ENCODE measurements at places on chromosomes 2 and 18.

- no peak for DNase-seq
Measured at GRCh38 chr2:193869564-193869963, 1674.8 kb upstream of the TMEFF2 start.

- no peak for DNase-seq
Measured at GRCh38 chr18:53490019-53490418, 734.5 kb downstream of the MBD2 start.

DNA sequence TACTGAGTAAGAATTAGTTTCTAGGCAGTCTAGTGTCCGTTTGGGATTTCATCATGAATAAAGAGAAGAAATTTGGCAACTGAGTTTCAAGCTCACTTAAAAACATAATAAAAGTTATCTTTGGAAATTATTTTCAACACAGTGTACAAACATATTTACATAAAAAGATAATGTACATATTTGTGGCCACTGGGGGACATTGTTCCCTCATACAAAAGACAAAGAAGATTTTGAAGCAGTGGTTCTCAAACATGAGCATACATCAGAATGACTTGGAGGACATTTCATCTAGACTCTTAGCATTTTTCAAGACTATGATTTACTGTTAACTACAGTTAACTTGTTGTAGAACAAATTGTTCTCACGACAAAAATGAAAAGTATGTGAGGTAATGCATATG, 15.7 kb upstream of the TTC21B start:
- DNase-seq = peak; percentile 54

DNA sequence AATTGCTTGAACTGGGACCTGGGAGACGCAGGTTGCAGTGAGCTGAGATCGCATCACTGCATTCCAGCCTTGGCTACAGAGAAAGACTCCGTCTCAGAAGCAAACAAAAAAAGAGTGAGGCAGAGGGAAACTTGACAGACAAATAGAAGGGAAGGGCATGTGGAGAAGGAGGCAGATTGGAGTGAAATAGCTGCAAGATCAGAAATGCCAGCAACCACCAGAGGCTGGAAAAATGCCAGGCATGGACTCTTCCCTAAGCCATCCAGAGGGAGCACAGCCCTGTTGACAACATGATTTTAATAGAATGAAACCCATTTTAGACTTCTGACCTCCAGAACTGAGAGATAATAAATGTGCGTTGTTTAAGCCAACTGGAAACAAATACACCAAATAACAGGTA, 447.2 kb upstream of the SPHKAP start:
- no peak for DNase-seq

GRCh38 chr2:199462956-199463692, 5.4 kb upstream of the SATB2 start:
- no peak for DNase-seq

- DNase-seq = no peak
Measured at GRCh38 chr2:30254685-30255001, 23.3 kb downstream of the LBH start.

- DNase-seq = no peak
Measured at GRCh38 chr2:134174711-134175110, 79.2 kb upstream of the MGAT5 start.

DNA sequence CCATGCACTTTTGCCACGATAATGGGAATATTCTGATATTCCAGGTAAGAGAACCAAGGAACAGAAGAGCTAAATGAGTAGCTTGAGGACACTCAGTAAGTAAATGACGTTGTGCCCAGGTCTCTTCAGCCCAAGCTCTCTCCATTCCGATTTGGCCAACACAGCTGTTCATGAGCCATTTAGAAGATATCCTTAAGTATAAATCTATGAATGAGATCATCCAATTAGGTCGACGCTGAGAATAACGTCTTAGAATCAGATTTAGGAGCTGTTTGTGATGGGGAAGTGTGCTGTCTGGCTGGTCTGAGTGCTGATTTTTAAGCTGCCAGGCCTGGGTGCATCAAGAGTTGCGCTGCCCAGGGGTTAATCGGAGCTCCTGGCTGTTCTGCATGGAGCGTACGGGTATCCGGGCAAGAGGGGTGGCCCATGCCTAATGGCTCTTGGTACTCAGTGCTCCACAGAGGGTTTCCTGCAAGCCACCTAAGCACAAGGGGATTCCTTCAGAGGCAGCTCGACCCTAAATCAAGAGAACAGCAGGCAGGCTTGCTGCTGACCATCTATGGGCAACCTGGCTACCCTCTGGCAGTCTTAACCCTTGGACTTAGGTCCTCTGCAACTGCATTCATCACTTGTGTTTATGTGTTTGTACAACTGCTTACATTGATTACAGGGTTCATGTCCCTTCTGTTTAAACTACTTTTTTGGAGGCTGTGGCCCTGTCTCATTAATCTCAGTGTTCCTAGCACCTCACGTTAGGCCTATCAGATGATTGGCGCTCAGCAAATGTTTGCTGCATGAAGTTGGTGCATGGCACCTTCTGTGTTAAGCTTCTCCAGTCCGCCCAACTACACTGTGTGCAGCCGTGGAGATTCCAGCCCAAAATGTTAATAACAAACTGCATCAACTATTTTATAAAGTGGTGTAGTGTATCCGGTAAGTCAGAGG, 31.9 kb downstream of the SOX11 start:
- no peak for DNase-seq

DNA sequence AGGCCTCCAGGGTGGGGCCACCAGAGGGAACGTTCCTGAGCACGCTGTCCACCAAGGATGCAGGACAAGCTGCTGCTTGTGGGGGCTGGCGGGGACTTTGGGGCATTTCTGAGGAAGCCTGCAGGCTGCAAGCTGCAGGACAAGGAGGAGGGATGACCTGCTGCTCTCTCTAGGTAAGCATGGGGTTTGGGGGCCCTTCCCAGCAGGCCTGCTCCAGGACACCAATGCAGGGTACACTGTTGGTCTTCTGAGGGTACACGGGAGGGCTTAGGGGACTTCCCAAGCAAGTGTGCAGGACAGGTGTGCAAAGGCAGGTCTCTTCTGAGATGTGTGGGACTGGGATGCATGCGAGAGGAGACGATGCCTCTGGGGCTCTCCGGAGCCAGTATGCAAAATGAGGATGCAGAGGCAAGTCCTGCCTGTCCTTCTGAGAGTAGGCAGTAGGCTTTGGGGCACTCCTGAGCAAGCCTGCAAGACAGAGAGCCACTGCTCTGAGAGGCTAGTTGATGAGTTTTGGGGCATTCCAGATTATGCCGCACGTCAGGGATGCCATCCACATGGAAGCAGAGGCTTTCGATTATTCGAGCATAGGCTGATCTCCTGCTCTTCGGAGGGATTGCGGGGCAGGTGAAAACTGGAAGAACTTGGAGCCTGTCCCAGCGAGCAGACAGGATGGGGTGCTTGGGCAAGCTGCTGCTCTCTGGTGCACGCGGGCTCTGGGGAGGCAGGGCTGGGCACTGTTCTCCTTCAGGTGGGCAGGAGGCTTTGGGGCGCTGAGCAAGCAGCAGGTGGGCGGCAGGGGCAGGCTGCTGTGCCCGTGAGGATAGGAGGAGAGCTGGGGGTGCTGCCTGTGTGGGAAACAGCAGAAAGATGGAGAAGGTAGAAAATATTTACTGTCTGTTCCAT, 44.6 kb downstream of the CNGA3 start:
- no peak for DNase-seq

- no peak for DNase-seq
Measured at GRCh38 chr2:101398116-101398821, 11.0 kb upstream of the CREG2 start.

GRCh38 chr2:28201671-28202180, 190.9 kb upstream of the FOSL2 start:
- DNase-seq = no peak

DNA sequence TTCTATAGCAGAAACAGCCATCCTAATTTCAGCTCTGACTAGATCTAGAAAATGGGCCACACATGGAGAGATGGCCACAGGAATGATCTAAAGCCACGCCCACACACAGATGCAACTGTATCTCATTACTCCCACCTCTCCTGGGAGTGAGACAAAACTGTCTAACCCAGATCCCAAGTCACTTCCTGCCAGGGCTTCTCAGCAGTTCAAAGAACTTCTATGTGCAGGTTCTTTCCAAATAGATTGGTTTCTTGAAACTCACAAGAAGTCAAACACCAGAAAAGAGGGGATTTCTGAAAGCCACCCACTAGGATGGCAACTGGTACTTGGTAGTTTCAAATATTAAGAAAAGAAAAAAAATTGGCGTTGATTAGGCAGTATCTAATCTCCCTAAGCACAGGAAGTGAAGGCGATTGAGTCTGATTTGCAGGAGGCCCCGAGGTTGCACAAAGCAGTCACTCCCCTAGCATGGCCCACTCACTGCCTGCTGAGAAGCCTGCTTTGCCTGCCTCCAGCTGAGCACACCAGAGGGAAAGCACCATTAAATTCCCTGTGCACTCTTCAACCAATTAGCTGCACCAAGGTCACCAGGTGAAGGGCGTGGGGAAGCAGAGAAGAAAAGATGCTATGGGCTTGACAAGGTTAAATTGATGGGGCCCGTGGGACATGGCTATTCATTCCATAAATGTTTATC, 51.1 kb downstream of the PAPOLG start:
- DNase-seq = no peak

DNA sequence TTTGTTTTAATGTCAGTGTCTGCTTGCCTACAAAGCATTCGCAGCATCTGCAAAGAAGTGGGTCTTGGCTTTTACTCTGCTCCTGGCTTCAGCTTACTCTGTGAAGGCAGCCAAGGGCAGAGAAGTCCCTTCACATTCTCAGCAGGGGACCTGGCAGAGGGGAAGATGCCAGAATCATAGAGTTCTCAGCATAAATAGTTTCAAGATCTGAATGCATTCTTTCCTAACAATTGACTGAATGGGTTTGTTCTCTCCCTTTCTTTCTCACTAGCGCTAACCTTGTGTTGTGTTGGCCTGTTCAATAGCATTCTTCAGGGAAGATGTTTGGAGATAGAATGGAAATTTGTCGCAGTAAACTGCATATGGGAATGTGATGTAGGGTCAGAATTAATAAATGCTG, 106.9 kb downstream of the FARSB start:
- DNase-seq = no peak

- no peak for DNase-seq
Measured at GRCh38 chr2:135762022-135762421, 20.4 kb downstream of the UBXN4 start.

DNA sequence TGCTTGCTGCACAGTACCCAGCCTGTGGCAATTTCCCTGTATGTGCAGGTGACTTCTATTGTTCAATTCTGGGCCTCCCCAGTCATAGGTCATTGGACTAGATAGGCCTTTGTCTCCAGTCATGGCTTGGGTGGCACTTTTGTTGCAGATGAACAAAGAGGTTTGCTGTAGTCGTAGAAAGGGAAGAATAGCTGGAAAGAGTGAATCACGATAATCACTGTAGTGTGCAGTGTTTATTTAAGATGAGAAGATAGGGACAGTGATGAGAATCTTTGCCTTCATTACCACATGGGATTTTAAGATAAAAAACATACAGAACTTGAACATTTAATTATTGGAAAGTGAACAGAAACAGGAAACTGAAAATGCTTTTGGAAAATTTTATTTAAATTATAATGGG, 156.1 kb upstream of the CYRIA start:
- no peak for DNase-seq

DNA sequence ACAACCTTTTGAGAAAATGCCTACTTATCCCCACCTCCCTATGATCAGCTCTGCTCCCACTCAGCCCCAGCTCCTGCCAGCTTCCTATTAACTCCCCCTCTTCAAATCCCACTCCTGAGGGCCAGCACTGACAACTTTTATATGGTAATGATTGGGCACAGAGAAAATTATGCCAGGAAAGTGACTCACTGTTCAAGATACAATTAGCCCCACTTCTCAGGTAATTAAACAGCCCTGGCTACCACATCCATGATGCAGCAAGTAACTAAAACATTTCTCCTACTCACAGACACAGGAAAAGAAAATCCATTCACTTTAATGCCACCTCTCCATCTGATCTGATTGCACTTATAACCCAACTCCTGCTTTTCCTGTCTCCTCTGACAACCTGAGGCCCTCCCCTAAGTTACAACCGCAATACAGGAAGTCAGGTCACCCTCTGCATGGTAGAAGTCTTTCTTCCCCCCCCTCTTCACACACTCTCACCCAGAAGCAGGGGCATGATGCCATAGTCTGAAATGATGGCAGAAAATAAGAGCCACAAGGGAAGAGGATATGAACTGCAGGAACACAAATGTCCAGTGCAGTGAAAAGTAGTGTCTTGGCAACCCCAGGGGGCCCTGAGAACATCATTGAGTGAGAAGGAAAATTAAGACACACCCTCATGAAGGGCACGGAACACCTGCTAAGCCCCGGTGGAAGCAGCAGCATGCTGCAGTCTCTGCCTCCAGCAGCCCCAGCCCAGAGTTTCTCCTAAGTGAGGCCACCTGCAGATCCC, 54.4 kb downstream of the STK39 start:
- DNase-seq = no peak

DNA sequence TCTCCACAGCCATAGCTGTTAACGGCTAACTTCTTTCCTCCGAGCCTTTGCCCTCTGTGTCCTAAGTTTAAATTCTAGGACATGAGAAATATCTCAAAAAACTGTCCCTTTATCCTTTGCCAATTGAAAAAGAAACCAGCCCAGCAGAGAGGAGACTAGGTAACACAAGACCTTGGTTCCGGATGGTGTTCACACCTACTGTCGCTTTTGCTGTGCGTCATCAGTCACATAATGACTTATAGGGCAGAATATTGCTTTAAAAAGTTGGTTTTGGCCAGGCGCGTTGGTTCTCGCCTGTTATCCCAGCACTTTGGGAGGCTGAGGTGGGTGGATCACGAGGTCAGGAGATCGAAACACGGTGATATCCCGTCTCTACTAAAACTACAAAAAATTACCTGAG, 66.2 kb downstream of the SP3 start:
- DNase-seq = no peak

DNA sequence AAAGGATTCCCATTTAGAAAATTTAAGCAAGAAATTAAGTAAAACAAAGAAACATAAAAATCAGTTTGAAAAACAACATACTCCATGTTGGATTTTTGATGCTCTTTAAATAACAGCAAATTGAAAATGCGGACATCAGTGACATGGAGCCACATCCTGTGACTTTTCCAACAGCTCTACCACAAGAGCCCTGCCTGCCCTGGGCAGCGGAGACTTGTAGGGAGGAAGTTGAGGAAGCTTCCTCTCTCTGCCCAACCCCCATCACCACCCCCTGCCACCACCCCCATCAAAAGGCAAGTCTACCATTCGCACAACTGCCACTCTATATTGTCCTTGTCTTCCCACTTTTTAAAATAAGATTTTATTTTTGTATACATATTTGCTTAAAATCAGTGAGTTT, 32.8 kb upstream of the DAPL1 start:
- no peak for DNase-seq

DNA sequence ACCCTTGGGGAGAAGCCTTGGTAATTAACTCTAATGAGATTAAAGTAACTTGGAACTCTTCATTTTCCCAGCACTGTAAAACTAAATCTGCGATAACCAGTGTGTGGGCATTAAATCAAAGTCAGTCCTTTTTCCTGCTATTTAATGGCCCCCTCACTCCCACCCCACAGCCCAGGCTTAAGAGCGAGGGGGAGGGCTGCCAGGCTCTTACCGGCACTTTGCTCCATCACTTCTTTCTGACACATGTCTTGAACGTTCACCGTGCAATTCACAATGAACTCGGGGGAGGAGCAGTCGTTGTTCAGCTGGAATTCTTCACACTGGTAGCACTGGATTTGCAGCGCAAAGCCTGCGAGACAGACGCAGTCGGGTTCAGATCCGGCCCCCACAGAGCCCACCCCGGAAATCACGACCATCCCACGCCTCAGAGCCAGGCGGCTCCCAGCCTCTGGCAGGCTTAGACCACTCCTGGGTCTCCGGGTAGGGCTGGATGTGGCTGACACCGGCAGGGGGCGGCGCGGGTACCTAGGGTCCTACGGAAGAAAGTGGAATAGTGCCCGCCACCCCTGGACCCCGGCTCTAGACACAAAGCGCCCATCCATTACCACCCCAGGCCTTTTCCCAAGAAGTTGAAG, 1.7 kb downstream of the LYPD1 start:
- DNase-seq = no peak
